Thyroid gland (tissue), 4 donors: ENCODE measurements at places on chromosomes 6 and 20. TPM values are rescaled to one million over a fixed set of nuclear protein-coding genes. Genes with fewer than 3 reads are reported as not detected.

DNA sequence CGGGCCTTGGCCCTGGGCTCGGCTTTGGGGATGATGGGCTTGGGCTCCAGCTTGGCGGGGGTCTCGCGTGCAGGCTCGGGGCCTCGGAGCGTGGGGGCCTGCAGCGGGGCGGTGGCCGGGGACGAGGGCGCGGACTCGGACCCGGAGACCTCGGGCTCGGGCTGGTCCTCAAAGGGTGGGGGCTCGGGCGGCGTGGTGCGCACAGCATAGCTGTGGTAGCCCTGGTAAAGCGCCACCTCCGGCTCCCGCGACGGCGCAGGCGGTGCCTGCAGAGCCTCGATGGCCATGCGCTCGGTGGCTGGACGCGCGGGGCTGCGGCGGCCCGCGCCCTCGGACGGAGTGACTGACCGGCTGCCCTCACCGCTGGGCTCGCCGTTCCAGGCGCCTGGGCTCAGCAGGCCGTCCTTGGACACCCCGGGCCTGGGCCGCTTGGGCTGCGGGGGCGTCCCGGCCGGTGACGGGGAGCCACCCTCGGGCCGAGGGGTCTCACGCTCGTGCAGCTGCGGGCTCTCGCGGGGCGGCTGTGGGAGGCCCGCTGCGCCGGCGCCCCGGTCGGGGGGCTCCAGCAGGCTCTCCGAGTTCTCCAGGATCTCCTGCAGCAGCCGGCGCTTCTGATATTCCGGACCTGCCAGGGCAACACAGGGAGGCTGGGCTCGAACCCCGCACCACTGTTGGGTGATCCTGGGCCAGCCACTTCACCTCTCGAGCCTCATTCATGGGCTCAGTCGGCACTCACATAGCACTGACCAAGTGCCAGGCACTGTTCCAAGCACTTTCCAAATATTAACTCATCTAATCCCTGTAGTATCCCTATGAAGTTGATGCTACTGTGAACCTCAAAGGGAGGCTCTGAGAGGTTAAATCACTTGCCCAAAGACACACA lies 71.0 kb downstream of the JPH2 start:
- no peak for DNase-seq

The EGFL8 gene
- 7.2 TPM for total RNA-seq

The HLA-DOB gene
- not detected for total RNA-seq

- no peak for DNase-seq
Measured at GRCh38 chr20:14580418-14581074, 243.1 kb upstream of the FLRT3 start.

The IFT52 gene
- 20.1 TPM for total RNA-seq
